ENCODE measurements at places on chromosomes 1 and 21.

GRCh38 chr1:211895126-211895759, 64.7 kb upstream of the LPGAT1 start:
- no peak for DNase-seq

DNA sequence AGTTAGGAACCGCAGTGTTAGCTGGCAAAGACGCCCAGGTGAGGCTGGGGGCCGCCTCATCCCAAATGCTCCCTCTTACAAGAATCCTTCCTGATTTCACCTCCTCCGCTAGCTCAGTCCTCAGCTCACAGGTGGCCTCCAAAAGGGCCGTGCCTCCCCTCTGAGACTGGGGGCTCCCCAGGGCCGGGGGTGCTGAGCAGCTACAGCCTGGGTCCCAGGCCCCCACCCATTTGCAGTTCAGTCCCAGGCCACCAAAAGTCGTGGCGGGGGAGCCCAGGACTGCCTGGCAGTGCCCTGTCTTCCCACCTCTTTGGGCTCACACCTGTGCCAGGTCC, 29.6 kb downstream of the RNU1-1 start:
- no peak for DNase-seq

GRCh38 chr1:174391716-174392115, 56.0 kb upstream of the GPR52 start:
- no peak for DNase-seq

GRCh38 chr1:33763406-33763805, 100.5 kb upstream of the HMGB4 start:
- no peak for DNase-seq

DNA sequence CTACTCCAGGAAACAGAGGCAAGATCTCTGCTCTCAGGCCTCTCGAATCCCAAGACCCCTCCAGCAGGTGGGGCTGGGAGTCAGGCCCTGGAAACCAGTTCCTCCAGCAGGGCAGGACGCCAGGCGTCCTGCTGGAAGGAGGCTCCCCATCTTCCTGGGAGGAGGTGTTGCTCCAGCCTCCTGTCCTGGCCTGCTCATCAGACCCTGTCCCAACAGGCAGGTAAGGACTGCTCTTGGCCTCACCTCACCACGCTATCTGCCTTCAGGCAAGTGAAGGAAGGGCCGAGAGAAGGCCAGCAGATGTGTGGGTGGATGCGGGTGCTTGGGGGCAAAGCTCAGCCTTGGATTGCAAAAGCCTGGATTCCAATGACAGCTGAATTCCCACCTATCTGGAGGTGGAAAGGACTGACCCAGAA, 82.9 kb downstream of the SSBP3 start:
- DNase-seq = peak; percentile 66

GRCh38 chr1:68271596-68271995, 39.3 kb upstream of the WLS start:
- no peak for DNase-seq

DNA sequence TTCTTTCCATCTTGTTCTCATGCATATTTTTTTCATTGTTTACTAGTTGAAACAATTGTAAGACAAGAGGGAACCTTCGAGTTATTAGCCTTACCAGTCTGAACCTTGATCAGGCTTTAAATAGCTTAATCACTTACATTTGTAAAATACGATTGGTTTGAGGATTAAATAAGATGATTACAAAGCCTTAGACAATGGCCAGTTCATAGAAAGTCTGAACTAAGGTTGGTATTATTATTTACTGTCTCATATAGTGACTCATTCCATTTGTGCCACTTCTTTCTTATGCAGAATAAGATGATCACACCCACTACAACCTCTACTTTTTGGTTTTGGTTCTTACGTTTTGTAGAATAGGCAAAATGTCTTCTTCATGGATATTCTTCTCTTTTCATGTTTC, 94.1 kb downstream of the RPE65 start:
- no peak for DNase-seq

DNA sequence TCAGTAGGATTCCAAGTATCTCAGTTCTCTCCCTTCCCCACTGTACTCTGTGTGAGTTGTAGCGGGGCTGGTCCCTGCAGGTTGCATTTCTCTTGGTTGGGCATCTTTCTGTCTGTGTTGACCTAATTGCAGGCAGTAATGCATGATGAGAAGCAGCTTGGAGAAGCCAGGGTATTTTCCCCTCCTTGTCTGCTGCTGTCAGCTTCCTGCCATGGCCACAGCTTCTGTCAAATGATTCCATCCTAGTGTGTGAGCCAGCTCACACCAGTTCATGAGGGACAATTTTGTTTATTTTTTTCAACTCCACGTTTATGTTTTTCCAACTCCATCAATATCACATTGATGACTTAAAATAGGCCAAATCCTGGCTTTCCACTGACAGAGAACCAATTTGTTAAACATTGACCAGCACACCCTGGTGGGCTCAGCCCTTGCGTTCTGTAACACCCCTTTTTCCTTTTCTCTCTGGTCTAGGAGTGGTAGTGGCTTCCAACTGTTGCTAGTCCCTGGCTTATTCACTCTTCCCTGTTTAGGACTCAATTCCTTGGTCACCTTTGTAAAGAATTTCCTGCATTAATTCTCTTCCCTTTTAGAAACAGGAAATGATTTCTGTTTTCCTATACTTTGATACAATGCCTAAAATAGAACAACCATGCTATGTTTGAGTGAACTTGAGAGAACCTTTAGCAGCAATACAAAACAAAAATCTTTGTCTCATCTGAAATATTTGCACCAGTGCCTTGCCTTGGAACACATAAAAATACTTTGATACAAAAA, 44.9 kb upstream of the APOBEC4 start:
- no peak for DNase-seq

DNA sequence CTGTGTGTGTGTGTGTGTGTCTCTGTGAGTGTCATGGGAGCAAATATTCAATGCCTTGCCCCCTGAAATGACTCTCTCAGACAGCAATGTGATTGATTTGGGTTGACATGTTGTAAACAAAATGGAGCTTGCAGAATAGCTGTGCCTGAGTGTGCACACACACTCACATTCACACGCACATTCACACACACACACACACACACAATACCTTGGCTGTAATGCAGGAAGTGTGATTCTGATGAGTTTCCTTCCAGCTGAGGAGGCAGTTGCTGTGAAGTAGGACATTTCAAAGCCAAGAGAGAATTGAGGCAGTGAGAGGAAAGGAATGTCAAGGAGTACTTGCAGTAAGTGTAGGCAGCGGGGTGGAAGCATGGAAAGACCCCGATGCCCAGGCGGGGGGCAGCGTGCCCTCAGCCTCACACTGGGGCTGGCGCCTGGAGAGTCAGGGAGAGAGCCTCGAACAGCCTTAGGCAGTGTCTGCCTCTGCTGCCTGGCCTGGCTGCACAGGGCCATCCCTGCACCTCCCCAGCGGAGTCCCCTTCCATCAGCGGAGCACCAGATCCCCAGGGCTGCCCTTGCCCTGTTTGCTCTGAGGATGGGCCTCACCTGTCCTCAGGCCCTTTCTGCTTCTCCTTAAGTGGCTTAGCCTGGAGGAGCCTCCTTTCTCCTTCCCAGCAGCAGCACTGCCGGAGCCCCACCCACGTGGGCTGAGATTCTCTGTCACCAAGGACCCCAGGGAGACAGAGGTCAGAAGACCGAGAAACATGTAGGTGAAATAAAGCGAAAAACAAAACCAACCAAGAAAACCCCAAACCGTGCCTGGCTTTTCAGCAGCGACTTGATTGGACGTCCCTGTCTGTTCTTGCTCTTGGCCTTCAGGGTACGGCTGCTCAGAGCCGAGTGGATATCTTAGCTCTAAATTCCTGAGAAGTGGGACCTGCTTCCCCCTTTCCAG, 9.2 kb downstream of the VASH2 start:
- no peak for DNase-seq

DNA sequence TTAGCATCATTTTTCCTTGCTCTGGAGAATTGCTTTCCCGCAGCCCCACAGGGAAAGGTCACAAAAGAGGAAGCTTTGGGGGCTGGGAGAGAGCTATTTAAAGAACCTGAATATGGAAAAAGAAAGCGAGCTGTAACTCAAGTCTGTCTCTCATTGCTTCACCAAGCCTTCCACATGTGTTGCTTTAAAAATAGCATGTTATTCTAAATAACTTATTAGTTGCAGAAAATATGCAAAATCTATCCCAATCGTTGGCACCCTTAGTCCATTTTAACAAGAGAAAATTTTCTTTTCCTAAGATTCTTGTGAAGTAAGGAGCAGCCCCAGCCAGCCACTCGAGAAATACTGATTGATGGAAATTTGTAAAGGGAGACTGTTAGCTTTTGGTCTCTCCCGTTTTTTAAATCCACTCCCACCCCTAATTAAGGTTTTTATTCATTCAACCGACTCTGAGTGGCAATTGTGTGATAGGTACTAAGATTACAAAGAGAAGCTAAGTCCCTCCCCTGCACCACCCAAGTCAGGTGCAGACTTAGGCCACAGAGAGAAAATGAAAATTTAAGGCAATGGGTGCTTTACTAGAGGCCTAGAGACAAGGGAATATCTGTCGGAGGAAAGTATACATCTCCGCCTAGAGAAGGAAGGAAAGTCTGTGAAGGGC, 802 bp downstream of the CYP4X1 start:
- no peak for DNase-seq

DNA sequence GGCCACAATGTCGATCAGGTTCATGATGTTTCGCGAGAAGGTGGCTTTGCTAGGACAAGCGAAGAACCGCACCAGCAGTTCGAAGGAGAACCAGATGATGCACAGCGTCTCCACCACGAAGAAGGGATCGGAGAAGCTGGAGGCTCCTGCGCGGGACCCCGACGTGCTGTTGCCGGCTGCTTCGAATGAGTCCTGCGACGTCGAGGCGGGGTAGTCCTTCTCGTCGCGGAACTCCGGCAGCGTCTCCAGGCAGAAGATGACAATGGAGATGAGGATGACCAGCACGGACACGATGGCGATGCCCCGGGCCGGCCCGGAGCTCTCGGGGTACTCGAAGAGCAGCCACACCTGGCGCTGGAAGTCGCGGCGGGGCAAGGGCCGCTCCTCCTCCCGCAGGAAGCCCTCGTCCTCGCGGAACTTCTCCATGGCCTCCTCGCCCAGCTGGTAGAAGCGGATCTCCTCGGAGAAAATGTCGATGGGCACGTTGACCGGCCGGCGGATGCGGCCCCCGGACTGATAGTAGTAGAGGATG, 869 bp downstream of the KCNA3 start:
- no peak for DNase-seq

DNA sequence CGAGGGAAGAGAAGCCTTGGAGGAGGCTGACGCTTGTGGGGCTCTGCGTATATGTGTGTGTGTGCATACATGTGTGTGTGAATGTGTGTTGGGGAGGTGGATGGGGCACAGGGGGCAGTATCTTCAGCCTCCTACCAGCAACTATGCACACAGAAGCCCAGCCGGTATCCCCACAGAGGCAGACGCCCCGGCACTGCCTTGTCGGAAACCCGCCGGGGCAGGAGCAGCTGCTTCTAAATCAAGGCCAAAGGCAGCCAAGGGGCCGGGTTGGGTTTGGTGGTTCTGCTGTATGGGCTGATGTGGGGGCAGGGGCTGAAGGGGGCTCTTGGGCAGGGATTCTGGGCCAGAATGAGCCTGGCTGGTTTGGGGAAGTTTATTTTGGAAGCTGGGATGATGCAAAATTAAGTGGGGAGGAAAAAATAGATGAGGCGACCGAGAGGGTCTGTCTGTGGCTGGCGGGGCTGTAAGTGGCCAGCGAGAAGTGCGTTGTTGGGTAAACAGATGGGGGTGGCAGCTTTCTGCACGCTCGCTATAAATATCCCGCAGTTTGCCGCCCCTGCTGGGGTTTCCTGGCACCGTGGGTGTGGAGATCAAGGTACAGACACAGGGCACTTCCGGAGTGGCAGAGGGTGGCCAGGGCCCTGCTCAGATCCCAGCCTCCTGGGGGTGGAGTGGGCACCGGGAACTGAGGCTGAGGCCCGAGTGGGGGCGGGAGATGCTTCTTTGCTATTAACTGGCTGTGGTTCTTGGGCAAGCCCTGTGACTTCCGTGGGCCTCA, 11.0 kb upstream of the WNT4 start:
- DNase-seq = no peak

DNA sequence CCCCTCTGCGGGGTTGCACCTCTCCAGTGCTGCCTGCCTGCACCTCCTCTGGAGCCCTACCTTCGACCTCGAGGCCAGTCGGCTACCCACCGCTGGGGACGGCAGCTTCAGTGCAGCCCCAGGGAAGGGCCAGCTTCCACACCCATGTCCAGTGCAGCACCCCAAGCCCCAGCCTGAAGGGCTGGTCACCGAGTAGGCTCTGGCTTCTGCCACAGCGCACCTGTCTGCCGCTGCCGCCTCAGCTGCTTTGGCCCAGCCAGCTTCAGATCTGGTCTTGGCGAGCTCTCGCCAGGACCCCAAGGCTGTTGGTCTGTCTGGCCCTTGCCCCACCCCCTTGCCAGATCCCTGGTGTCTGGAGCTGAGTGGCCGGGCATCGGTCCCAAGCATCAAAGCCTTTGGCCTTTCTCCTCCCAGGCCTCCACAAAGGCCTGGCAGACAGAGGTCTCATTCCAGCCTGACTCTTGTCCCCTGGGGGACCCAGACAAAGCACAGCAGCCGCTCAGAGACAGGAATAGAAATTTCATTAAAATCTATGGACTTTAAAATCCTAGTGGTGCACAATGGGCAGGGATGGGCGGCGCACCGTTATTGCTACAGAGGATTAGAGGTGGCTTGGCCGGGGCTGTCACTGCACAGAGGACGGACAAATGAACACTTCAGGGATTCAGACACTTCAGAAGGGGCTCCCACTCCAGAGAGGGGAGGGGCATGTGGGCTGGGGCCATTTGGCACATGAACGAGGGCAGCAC, 4.8 kb downstream of the CCDC24 start:
- no peak for DNase-seq

- DNase-seq = no peak
Measured at GRCh38 chr1:152967201-152967600, 3.2 kb upstream of the SPRR4 start.

DNA sequence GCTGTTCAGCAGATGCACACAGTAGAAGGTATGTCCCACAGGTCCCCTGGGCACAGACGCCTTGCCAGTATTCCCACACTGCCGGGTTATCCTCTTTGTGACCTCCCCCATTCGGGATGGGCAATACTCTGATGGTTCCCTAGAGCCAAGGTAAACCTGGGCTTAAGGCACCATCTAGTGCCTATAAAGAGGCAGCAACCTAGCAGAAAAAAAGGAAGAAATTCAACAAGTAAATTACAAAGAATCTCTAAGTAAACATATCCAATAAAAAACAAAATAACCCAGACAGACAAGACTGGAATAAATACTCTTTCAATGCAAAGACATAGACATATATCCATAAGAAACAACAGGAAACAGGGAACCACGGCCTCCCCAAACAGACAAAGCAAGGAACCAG, 39.4 kb downstream of the HSF2BP start:
- DNase-seq = no peak

DNA sequence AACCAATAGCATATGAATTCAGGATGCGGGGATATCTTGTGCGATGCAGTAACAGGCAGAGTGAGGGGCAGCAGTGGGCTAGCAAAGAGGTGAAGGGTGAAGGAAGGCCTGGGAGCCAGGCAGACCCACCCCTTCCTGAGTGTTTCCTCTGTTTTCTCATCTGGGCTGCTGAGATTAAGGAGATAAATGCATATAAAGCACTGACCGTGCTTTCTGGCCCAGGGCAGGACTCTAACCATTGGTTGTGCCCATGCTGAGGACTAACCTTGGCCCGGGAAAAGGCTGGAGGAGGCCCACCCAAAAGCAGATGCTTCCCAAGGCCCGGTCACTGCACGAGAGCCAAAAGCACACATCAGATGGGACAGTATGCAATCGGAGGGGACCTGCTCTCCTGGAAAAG, 87.6 kb downstream of the PSMG1 start:
- no peak for DNase-seq

GRCh38 chr1:20980051-20980450, 192.9 kb upstream of the HP1BP3 start:
- no peak for DNase-seq

All from H9 (cell line).